Activated naive CD8-positive, alpha-beta T cell treated with anti-CD3 and anti-CD28 coated beads for 36 hours (primary cell): ENCODE measurements at places on chromosomes 3 and 15.
A peak's percentile ranks its signal among the peaks of the same experiment; 100 is the strongest.

GRCh38 chr15:65085990-65086679 is 9.6 kb downstream of the KBTBD13 start:
- DNase-seq = no peak

- DNase-seq = no peak
Observed at GRCh38 chr3:31242026-31242960, 290.4 kb upstream of the STT3B start.

GRCh38 chr3:135558906-135559305 is 406.6 kb upstream of the PPP2R3A start:
- DNase-seq = no peak

DNA sequence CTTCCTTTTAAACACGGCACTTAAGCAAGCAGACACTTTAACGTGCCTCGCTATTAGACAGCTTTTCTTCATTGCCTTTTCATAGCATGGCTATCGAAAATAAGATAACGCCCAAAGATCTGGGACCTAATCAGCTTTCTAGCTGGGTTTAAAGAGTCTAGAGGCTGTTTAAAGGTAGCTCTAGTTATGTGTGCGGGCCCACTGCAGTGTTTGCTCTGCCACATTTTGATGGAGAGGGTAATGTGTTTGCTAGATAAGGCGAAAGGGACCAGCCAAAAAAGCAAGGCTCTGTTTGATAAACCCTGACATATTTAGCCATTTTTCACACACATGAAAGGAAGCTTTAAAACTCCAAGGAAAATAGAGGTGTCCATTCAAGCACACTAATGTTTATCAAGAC is 91.6 kb downstream of the NR2F2 start:
- no peak for DNase-seq

GRCh38 chr3:171374661-171375285 is 85.4 kb downstream of the TNIK start:
- no peak for DNase-seq

GRCh38 chr3:52453496-52454249 is at the start of gene TNNC1:
Gene TNNC1, minus strand, starts transcription at chr3:52454041. Its CDS starts 26 bp downstream, at chr3:52454015.
- no peak for DNase-seq

DNA sequence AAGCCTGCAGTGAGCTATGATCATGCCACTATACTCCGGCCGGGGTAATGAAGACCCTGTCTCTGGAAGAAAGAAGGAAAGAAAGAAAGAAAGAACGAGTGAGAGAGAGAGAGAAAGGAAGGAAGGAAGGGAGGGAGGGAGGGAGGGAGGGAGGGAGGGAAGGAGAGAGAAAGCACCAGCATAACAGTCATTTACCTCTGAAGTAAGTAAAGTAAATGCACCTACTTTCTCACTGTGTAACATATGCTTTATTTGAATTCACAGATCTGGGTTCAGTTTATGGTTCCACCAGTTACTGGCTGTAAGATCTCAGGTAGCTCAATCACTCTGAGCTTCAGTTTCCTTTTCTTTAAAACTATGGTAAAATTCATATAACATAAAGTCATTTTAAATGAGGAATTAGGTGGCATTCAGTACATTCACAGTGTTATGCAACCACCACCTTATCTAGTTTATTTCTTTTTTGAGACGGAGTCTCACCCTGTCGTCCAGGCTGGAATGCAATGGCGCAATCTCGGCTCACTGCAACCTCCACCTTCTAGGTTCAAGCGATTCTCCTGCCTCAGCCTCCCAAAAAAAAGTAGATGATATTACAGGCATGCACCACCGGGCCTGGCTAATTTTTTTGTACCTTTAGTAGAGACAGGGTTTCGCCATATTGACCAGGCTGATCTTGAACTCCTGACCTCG is 16.1 kb upstream of the RAD54L2 start:
- no peak for DNase-seq

DNA sequence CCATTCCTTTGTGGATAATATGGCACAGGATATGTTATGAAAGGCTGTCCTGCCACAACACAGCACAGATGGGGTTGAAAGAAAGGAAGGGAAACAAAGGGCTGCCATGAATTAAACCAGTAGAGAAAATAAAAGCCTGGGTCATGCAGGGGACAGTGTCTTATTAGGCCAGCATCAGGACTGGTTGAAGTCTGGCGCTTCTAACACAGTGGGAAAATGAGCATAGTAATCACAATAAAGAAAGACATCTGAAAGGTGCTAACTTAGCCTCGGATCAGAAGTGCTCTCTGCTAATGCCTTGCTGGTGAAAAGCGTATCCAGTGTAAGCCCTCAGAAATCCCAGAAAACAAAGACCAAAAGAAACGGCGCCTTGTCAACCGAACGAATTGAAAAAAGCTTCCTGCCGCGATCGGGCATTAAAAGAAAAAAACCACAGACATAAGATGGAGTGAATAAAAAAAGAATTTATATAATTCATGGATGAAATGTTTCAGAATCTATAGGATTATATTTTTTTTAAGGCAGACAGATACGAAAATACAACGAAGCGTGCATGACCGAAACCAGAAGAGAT is 566 bp upstream of the MKRN3 start:
- no peak for DNase-seq

GRCh38 chr3:59082106-59082505 is 32.3 kb upstream of the CFAP20DC start:
- no peak for DNase-seq

DNA sequence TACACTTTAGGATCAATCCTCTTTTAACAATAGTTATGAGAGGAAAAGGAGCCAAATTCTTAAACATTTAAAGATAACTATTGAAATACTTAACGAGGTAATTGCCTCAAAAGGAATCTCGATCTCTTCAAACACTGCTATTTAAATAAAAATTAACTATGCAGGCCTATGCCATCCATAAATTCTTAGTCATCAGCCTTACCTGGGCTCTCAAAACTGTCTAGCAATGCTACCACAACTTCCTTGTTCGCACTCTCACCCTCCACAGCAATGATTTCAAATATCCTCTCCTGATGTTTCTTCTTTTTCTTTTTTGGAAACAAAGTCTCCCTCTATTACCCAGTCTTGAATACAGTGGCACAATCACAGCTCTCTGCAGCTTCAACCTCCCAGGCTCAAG is 12.3 kb downstream of the ETFA start:
- no peak for DNase-seq

GRCh38 chr3:171044835-171045793 is 18.6 kb upstream of the SLC2A2 start:
- no peak for DNase-seq

- DNase-seq = no peak
Observed at GRCh38 chr3:111979434-111980038, 710 bp downstream of the ABHD10 start.

DNA sequence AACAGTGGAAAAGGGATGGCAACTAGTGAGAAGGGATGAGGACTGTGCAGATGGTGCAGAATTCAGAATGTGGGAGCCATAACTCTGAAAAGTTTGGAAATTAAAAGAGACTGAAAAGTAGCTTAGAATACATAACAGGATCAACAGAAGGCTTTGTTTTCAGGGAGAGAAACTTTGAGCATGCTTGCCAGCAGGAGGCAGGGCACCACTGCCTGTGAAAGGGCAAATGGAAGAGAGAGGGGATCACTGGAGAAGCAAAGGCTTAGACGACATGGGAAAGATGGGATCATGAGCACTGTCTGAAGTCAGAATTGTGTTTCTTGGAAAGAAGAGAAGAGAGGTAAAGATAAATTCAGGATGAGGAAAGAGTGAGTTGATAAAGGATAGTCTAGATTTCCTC is 99.6 kb downstream of the ABI3BP start:
- no peak for DNase-seq

GRCh38 chr3:32531010-32531647 is 28.5 kb upstream of the CMTM6 start:
- DNase-seq = no peak

GRCh38 chr3:1734494-1735122 is 364.1 kb upstream of the CNTN4 start:
- DNase-seq = no peak

DNA sequence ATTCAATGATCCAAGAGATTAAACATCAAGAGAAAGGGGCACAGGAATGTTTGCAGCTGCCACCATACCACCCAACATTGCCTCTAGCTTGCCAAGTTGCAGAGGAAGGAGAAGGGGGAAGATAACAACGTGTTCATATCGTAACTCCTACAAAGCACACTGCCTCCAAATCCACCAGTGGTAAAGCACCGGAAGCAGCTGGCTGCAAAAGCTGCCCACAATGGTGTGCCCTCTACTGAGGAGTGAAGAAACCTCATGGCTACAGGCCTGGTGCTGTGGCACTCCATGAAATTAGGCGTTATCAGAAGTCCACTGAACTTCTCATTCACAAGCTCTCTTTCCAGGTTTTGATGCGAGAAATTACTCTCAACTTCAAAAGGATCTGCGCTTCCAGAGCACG is 263.9 kb upstream of the STT3B start:
- DNase-seq = no peak

GRCh38 chr3:64559588-64559987 is 128.2 kb downstream of the ADAMTS9 start:
- DNase-seq = no peak

GRCh38 chr3:157573281-157573680 is 70.1 kb upstream of the VEPH1 start:
- no peak for DNase-seq

- DNase-seq = no peak
Observed at GRCh38 chr3:98021830-98022560, 13.1 kb downstream of the GABRR3 start.

DNA sequence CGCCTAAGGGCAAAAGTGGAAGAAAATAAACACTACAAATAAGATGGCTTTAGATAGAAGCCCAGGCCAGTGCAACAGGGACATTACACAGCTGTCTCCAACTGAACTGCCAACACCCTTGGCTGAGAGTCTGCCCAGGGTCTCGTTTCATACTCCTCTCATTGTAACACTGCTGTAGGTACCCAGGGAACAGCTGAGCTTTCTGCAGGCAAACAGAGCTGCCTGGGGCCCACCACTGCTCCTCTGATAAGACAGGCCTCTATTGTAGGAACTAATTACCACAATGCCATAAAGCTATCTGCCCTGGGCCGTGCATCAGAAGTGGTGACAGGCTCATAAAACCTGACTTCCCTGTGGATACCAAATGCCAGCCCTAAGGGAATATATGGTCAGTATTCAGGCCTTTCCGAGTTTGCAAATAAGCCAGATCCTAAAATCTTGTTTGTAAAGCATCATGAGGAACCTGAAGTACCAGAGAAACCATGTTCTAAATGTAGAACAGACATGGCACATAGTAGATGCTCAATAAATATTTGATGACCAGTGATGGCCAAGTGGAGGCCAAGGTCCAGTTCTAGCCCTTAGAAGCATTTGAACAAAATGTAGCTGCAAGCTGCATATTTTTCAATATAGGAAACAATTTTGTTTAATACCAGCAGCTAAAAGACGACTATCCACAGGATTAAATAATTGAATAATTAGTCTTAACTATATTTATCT is 84.3 kb upstream of the NEO1 start:
- no peak for DNase-seq

DNA sequence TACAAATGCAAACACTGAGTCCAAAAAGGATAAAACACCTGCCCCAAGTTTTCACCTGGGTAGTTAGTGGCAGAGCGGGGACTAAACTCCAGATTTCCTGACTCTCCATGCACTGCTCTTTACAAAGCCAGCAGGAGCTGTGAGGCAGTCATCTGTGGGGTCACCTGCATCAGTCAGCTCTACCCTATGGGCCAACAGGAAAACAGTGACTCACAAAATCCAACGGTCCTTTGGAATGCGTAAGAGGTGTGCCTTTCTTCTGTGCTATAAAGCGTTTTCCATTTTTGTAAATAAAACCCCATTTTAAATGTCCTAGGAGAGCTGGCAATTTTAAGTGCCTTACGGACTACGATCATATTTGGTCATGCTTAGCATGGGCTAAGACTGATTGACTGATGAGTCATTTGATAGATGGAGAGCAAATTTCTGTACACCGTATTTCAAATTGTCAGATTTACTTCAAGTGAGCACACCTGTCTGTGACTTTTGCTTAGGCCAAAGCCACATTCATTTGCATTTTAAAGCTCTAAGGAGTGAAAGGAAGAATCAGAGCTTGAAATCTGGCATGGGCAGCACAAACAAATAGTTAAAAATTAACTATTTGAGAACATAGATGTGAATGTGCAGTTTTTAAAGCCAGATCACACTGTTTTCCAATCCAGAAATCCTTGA is 4.4 kb upstream of the COL8A1 start:
- DNase-seq = no peak

DNA sequence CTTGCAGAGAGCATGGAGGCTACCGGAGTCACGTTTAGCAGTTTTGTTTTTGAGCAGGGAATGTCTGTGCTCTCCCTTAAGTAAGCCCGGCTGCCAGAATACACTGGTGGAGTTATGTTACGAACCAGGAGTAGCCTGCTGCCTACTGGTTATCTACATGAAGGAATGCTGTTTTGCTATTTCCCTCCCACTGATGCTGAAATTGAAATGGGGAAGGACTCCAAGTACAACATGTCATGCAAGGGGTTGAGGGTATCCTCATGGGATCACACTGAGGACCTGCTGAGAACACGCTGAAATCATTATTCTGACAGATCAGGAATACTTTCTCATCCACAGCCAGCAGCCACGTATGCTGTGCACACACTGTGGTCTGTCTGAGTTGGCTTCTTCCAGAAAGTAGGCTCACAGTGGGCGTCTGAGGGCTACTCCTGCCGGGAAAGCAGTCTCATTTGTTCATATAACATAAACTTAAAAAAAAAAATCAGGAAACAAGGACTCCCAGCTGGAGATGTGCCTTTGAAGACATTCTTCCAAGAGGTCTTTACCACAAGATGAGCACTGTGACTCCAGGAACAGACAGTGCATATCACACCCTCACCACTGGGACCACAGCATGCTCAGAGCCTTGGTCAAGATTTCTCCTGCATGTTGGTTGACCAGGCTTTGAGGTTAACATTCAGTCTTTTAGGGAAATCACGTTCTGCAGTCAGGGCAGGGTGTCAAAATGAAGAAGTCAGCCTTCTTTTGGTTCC is 300.4 kb upstream of the RASGRP1 start:
- DNase-seq = no peak

GRCh38 chr3:98730338-98730737 is 32.8 kb upstream of the ST3GAL6 start:
- peak; percentile 8 for DNase-seq

DNA sequence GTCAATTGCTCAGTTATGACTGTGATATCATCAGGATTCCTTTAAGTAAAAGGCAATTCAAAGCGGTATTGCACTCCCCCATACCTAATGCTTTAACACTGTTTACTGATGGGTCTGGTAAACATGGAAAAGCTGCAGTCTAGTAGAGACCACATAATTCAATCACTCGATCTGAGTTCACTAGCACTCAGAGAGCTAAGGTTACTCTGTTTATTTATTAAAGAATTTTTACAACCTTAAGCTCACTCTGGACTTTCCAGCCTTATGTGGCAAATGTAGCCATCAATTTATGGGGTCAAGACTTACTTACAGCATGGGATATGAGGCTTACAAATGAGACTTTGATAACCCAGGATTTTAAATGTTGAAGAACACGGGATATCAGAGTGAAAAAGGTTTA is 18.4 kb upstream of the CCR2 start:
- no peak for DNase-seq

GRCh38 chr3:174533286-174533685 is 325.8 kb upstream of the NAALADL2 start:
- DNase-seq = no peak

DNA sequence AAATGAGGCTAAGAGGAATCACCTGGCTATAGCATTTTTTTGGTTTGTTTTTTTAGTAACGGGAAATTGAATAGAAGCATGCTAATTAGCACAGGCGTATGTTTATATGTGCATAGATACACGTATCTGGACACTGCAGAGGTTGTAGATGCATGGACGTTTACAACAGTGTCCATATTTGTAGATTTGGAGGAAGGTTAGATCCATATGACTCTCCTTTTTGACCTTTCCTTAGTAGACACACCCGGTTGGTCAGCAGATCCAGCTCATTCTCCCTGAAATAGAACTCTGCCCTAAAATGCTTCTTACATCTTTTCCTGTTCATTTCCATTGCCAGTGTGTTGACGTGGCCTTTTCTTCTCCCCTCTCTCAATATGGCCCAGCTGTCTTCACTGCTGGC is 60.1 kb downstream of the SLCO3A1 start:
- DNase-seq = no peak
